Aortic smooth muscle cell (primary cell): ENCODE measurements at places on chromosomes 1 and 21. TPM values are rescaled to one million over a fixed set of nuclear protein-coding genes. Genes with fewer than 3 reads are reported as not detected.

CRTC2 gene
- 2.6 and 2.8 TPM in 2 replicates for total RNA-seq

EFNA1 gene
- total RNA-seq: 1.1 and 1.2 TPM in 2 replicates

VCAM1 gene
- 0.66 and 12.7 TPM in 2 replicates for total RNA-seq

PBXIP1 gene
- 89.0 and 104 TPM in 2 replicates for total RNA-seq

IVL gene
- total RNA-seq: not detected in 2 replicates
